ENCODE measurements at places on chromosomes 3 and 15. TPM values are rescaled to one million over a fixed set of nuclear protein-coding genes. Genes with fewer than 3 reads are reported as not detected.

The CMTM6 gene
- polyA plus RNA-seq: 10.6 TPM

DNA sequence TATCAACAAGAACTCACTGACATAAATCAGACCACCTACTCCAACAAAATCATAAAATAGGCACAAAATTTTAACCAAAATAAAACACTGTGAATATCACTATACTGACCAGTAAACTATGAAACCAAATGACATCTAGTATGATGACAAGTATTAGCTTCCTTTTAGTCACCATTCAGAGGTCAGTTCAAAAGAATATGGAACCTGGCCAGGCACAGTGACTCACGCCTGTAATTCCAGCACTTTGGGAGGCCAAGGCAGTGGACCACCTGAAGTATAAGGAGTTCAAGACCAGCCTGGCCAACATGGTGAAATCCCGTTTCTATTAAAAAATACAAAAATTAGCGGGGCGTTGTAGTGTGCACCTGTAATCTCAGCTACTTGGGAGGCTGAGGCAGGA lies 65.8 kb downstream of the SMARCC1 start:
- no peak for DNase-seq

The PRRT3 gene
- polyA plus RNA-seq: 1.2 TPM

- no peak for DNase-seq
These were observed 262.0 kb downstream of the SHOX2 start for GRCh38 chr3:157844216-157844615.

The CASR gene
- not detected for polyA plus RNA-seq

DNA sequence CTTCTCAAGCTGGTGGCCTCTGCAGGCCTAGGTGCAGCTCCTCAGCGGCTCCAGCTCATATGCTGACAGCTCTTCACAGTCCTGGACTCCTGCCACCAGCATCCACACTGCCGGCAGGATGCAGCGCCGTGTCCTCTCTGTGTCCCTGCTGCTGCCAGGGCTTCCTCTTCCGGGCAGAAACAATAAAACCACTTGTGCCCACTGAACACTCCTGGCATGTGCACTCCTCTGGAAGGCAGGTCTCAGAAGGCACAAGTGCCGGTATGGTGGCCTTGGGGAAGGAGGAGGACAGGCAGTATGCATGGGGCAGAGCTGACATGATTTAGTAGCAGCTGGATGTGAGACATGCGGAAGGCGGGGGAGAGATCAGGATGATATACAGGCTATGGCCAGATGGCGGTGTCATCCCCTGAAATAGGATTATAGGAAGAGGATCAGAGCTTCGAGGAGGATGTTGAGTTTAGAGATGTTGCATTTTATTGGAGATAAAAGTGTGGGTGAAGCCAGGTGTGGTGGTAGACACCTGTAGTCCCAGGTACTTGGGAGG lies 7.5 kb upstream of the MAN2A2 start:
- DNase-seq: no peak

GRCh38 chr15:35626571-35627318 lies 80.8 kb upstream of the DPH6 start:
- DNase-seq: no peak

The CCDC9B gene
- polyA plus RNA-seq: 99.7 TPM

The LYZL4 gene
- not detected for polyA plus RNA-seq

DNA sequence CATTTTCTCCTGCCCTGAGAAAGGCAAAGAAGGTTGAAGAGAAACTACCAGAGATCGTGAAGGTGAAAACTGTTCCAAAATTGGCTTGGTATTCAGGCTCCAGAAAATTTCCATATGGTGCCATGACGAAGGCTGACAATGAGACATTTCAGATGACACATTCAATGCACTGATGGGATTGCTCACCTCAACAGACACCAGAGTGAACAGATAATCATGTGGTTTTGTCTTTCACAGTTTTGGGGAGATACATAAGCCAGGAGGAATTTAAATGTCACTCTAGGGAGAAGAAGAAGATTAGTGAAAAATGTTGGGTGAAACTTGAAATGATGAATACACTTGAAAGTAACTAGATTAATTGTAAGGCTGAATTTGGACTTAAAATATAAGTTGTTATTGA lies 339.7 kb upstream of the EPHA3 start:
- DNase-seq: no peak

GRCh38 chr3:36303286-36303685 lies 77.0 kb upstream of the STAC start:
- no peak for DNase-seq
